ENCODE measurements at places on chromosomes 2 and 18.

DNA sequence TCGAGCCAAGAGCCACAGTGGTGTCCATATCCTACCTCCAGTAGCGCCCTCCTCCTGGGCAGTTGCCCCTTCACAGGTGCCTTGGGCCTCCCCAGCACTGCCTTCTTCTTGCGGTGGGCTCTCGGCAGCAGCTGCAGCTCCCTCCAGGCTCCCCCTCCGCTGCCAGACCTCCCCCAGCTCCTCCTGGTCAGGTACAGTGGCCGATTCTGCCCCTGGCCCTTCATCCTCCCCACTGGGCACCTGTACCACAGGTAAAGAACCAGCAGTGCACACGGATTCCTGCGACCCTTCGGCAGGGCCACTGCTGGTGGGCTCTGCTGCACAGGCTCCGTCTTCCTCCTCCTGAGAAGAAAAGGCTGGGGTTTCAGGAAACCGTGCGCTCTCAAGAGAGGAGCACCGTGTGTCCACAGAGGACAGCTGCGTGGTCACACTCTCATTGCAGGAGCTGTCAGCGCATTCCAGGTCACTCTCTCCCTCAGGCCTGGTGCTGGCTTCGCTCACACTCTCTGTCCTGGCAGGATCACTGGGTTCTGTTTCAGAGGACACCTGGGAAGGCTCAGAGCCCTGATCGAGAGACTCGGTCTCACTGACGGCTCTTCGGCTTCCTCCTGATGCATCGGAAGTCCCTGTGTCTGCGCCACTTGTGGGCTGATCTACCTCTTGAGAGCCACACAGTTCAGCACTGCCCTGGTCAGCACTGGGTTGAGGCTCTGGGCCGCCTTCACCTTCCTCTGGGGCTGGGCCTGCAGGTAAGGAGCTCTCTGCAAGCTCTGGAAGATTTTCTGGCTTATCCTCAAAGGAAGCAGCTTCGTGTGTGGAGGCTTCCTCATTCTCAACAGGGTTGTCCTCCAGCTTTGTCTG, 147.4 kb upstream of the STK17B start:
- no peaks in the 10 kb centered on the region for H3K4me1 ChIP-seq
- H3K27me3 ChIP-seq: no peaks in the 10 kb centered on the region
- DNase-seq: no peak
- no peaks in the 10 kb centered on the region for H3K36me3 ChIP-seq
- no peak overlapping the region for H3K27ac ChIP-seq
- H3K4me3 ChIP-seq: no peak overlapping the region

DNA sequence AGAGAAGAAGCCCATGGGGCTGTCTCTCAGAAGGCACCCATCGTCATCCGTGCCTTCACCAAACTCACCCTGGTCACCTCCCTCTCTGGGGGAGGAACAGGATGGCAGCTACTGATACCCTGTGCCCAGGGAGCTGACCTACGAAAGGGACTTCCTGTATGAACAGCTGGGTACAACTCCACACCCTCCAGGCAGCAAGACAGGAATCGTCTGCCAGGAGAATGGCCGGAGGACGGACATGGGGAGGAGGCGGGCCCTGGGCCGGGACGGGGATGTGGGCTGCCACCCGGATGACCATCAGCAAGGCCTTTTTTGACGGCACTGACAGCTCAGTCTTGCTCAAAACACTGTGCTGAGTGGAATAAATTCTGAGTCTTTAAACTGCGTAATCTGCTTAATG, 243.6 kb downstream of the HDAC4 start:
- H3K27me3 ChIP-seq: no peaks in the 10 kb centered on the region
- H3K36me3 ChIP-seq: no peaks in the 10 kb centered on the region
- no peak overlapping the region for H3K27ac ChIP-seq
- no peak overlapping the region for H3K4me3 ChIP-seq
- DNase-seq: no peak

DNA sequence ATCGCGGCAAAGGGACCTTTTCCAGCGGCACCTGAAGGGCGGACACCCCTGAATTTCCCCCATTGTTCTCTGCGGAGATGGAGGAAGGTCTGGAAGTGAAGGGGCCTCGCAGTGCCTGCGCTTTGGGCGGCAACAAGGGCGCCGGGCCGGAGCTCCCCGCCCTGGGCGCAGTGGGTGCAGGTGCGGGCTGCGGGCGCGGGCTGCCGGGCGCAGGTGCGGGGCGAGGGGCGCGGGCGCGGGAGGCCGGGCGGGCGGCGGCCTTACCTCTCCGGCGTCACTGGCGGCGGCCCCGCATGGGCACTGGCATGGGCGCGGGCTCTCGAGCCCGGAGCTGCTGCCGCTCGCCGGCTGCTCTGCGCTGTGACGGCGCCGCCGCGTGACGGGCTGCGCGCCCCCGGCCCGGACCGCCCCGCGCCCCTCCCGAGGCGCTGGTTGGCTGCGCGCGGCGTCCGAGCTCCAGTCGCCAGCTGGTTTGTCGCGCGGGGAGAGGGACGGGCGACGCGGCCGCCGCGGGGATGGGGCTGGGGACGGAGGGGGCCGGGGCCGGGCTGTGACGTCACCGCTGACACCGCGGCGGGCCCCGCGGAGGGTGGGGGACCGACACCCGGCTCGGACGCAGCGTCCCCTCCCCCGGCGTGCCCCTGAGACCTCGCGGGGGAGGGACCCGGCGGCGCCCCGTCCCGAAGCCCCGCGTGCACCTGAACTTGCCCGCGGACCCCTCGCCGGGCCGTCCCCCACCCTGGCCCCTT, at the start of gene KIF1A:
Gene KIF1A, minus strand, starts transcription at position 362 of the 749 bp plus-strand sequence. CDS start 22,467 bp downstream, outside the sequence.
- peaks cover 63% of the 10 kb centered on the region for H3K27me3 ChIP-seq
- peaks cover 13% of the 10 kb centered on the region for H3K4me1 ChIP-seq
- peak; percentile 90 for DNase-seq
- H3K36me3 ChIP-seq: no peaks in the 10 kb centered on the region

DNA sequence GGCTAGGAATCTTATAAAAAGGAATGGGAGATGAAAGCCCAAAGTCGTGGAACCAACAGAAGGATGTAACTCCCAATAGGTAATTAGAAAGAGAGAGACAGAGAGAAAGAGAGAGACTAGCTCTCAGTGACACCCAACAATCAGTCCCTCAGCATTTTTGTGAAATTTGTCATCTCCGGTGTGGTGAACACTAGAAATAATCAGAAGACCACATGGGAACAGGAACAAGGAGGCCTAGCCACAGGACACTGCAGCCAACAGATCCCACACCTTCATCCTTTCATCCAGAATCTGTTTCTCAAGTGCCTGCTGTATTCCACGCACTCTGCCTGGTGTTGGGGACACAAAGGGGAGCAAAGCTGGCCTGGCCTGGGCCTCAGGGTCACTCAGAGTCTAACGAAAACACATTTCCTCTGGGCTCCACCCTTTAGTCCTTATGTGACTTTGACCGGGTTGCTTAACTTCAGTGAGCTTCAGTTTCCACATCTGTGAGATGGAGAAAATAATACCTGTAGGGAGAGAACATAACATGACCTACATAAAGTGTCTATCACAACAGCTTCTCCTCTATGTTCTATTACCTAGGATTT, 53.1 kb downstream of the EHD3 start:
- H3K4me1 ChIP-seq: peaks cover 8% of the 10 kb centered on the region
- H3K27ac ChIP-seq: no peak overlapping the region
- H3K4me3 ChIP-seq: no peak overlapping the region
- DNase-seq: no peak
- H3K36me3 ChIP-seq: no peaks in the 10 kb centered on the region

- H3K36me3 ChIP-seq: no peaks in the 10 kb centered on the region
- no peaks in the 10 kb centered on the region for H3K27me3 ChIP-seq
- peaks cover 14% of the 10 kb centered on the region for H3K4me1 ChIP-seq
- peak; percentile 46 for DNase-seq
- no peak overlapping the region for H3K27ac ChIP-seq
Measured at GRCh38 chr2:135586148-135586547, 54.9 kb downstream of the R3HDM1 start.

GRCh38 chr2:240232961-240233884, 92.8 kb upstream of the OTOS start:
- peak; percentile 94 for DNase-seq
- H3K27ac ChIP-seq: no peak overlapping the region
- H3K36me3 ChIP-seq: no peaks in the 10 kb centered on the region
- peak overlapping the region; percentile 48 for H3K4me3 ChIP-seq

DNA sequence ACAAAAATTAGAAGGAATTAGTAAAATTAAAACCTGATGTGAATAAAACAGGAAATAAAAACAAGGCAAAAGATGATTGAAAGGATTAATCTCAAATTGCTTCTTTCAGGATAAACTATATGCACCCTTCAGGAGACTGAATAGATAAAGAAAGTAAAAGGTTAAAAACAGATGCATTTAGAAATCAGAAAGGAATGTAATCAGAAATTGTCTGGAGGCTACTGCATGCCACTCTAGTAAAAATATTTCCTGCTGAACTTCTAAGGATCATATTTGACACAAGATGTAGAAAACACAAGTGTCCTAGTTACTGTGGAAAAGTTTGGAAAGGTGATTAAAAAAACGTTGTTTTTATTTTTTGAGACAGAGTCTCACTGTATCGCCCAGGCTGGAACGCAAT, 16.2 kb downstream of the CHCHD5 start:
- H3K36me3 ChIP-seq: no peaks in the 10 kb centered on the region
- H3K4me1 ChIP-seq: no peaks in the 10 kb centered on the region
- no peak overlapping the region for H3K4me3 ChIP-seq
- no peaks in the 10 kb centered on the region for H3K27me3 ChIP-seq

- no peaks in the 10 kb centered on the region for H3K27me3 ChIP-seq
- H3K4me1 ChIP-seq: peaks cover 16% of the 10 kb centered on the region
- no peaks in the 10 kb centered on the region for H3K36me3 ChIP-seq
- H3K27ac ChIP-seq: no peak overlapping the region
Measured at GRCh38 chr2:20091305-20091991, 40.0 kb upstream of the LAPTM4A start.

DNA sequence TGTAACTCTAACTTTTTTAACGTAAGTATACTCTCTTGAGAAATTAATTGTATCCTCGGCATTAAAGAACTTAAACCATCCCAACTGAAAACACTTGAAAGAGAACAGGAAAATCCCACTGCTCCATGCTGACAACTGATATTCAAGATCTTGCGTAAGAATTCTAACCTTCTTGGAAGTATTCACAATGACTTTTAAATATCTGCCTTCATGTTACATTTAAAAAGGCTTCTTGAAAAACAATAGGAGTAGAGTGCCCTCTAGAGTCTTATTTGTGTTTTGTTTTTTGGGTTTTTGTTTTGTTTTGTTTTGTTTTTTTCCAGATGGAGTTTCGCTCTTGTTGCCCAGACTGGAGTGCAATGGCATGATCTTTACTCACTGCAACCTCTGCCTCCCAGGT, 65.4 kb upstream of the DNAJC10 start:
- H3K4me3 ChIP-seq: no peak overlapping the region
- H3K27ac ChIP-seq: no peak overlapping the region
- peaks cover 5% of the 10 kb centered on the region for H3K4me1 ChIP-seq

GRCh38 chr2:166972418-166972817, 84.1 kb downstream of the XIRP2 start:
- H3K4me1 ChIP-seq: no peaks in the 10 kb centered on the region
- H3K4me3 ChIP-seq: no peak overlapping the region
- H3K27ac ChIP-seq: no peak overlapping the region
- DNase-seq: no peak

- H3K4me3 ChIP-seq: no peak overlapping the region
- DNase-seq: no peak
- no peak overlapping the region for H3K27ac ChIP-seq
- H3K27me3 ChIP-seq: peaks cover 69% of the 10 kb centered on the region
Measured at GRCh38 chr2:120678251-120678650, 57.4 kb upstream of the GLI2 start.

DNA sequence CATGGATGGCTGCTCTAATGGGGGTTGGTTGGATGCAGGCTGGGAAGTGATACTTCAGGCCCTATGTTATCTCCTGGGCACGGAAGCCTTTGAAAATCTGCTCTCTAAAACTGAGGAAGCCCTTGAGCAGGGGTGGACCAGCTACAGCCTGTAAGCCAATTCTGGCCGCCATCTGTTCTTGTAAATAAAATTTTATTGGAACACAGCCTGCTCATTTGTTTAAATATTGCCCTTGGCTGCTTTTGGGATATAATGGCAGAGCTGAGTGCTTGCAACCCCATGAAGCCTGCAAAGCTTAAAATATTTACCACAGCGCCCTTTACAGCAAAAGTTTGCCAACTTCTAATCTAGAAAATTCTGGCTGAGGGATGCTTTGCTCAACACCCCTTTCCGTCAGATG, 11.9 kb upstream of the IGFBP2 start:
- H3K36me3 ChIP-seq: no peaks in the 10 kb centered on the region
- H3K27ac ChIP-seq: no peak overlapping the region
- H3K4me3 ChIP-seq: no peak overlapping the region
- no peaks in the 10 kb centered on the region for H3K27me3 ChIP-seq
- no peak for DNase-seq

- H3K27ac ChIP-seq: no peak overlapping the region
- DNase-seq: no peak
- H3K36me3 ChIP-seq: no peaks in the 10 kb centered on the region
- H3K4me3 ChIP-seq: no peak overlapping the region
Measured at GRCh38 chr2:83238111-83238510, 1221.0 kb downstream of the SUCLG1 start.

- H3K4me1 ChIP-seq: peaks cover 27% of the 10 kb centered on the region
- peak; percentile 37 for DNase-seq
- H3K36me3 ChIP-seq: no peaks in the 10 kb centered on the region
- H3K4me3 ChIP-seq: no peak overlapping the region
- H3K27ac ChIP-seq: no peak overlapping the region
Measured at GRCh38 chr2:238420878-238421694, 5.6 kb upstream of the ASB1 start.

GRCh38 chr2:55712477-55713060, 18.9 kb upstream of the PNPT1 start:
- DNase-seq: peak; percentile 15
- no peak overlapping the region for H3K4me3 ChIP-seq

GRCh38 chr2:144194326-144195071, 325.4 kb downstream of the ZEB2 start:
- no peak overlapping the region for H3K4me3 ChIP-seq
- no peak for DNase-seq
- H3K36me3 ChIP-seq: no peaks in the 10 kb centered on the region

GRCh38 chr2:72006188-72006736, 141.4 kb downstream of the CYP26B1 start:
- no peak overlapping the region for H3K27ac ChIP-seq
- H3K4me3 ChIP-seq: no peak overlapping the region
- no peaks in the 10 kb centered on the region for H3K36me3 ChIP-seq

DNA sequence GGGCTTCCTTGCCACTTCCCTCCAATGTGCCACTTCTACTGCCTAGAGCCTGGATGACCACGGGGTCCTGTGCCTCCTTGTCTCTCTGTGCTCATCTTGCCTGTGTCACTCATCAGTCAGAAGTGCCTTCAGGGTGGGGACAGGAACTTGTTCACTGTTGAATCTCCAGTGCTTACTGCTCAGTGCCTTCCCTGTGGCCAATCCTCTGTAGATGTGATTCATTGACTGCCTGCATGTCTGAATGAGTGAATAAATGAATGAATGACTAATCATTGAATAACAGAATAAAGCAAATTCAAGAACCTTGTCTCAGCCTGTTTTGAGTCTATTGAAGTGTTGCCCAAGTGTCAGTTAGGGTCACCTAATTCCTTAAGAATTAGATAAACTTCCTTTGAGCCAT, 42.3 kb upstream of the FAM136A start:
- no peak overlapping the region for H3K4me3 ChIP-seq
- no peaks in the 10 kb centered on the region for H3K4me1 ChIP-seq
- no peak overlapping the region for H3K27ac ChIP-seq
- DNase-seq: no peak
